Esophagus mucosa (tissue), 1 donor: ENCODE measurements at places on chromosomes 16 and 17. TPM values are rescaled to one million over a fixed set of nuclear protein-coding genes. Genes with fewer than 3 reads are reported as not detected.
A peak's percentile ranks its signal among the peaks of the same experiment; 100 is the strongest.

Gene RHBDF1
- total RNA-seq = 21.8 TPM

Gene MEFV
- 0.52 TPM for total RNA-seq

Gene OVCA2
- total RNA-seq = 32.3 TPM

Gene GNAO1
- 0.64 TPM for total RNA-seq

DNA sequence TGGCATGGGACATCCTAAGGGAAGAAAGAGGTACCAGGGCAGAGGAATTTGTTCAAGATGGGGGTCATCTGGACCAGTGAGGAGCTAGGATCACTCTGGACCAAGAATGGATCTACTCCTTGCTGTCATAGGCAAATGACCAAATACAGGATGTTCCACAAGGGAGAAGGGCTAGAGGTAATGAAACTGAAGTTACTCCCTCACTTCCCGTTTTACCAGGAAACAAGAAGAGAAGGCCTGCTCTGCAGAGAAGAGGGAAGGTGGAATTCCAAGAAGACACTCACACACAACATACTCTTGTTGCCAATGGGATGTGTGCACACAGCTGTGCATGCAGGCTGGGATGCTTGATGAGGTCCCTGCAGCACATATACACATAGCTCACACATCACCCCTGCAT is 38.6 kb downstream of the NEUROD2 start:
- ATAC-seq = no peak

DNA sequence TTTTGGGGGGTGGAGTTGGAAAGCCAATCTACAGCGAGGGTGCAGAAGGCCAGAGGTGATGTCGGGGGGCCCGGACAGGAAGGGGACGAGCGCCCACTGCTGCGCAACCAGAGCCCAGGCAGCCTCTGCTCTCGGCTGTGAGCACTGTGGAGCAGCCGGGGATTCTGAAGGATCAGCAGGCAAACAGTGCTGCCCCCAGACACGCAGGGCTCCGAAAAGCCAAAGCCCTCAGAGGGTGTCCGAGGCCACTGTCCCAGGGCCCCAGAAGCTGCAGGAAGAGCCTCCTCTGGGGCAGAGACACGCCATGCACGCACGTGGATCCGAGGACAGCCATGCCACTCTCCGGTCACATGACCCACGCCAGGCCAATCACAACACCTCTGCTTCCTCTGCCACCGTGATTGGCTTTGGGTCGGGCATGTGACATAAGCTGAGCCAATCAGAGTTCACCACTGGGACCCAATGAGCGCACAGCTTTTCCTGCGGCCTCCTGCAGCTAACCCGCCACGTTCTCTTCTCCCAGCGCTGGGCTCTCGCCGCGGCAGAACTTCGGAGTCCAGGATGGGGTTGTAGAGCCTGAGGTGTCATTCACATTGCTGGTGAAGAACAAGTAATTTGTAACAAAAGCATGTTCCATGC is 40.7 kb downstream of the ACTG1 start:
- peak; percentile 5 for ATAC-seq

- peak; percentile 78 for ATAC-seq
Measured at GRCh38 chr17:39699818-39700147, at the start of gene ERBB2. ERBB2 (plus strand) TSS chr17:39700064; CDS start chr17:39700239, 175 bp downstream.

- peak; percentile 18 for ATAC-seq
Measured at GRCh38 chr17:18139949-18140348, 31.4 kb downstream of the MYO15A start.

GRCh38 chr16:89956505-89957215 is 8.1 kb downstream of the DEF8 start:
- no peak for ATAC-seq

- ATAC-seq = no peak
Measured at GRCh38 chr17:37081287-37081686, 132.5 kb downstream of the AATF start.
